ENCODE measurements at places on chromosomes 5 and 9. TPM values are rescaled to one million over a fixed set of nuclear protein-coding genes. Genes with fewer than 3 reads are reported as not detected.
A peak's percentile ranks its signal among the peaks of the same experiment; 100 is the strongest.

GRCh38 chr5:167720676-167721260 is 570.7 kb upstream of the WWC1 start:
- DNase-seq, result no peak

GRCh38 chr9:21974722-21975409 is 19.3 kb downstream of the CDKN2A start:
- no peak for DNase-seq

- no peak for DNase-seq
Observed at GRCh38 chr5:145500710-145501109, 334.4 kb downstream of the PRELID2 start.

GRCh38 chr5:128020012-128020411 is 63.6 kb upstream of the SLC12A2 start:
- DNase-seq, result no peak

DNA sequence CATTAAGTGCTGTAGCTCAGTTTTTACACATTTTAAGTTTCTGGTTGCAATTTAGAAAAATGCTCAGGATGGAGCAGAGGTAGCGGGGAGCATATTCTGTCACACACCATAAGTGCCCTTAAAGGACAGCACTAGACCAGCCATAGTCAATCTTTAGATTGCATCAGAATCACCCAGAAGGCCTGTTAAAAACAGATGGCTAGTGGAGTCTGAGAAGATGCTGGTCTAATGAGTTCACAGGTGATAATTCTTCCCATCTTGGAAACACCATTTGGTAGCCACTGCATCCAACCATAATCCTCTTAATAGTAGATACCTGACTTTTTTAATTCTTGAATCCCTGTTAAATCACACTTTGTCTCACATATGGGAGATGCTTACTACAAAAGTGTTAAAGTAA is 113.2 kb downstream of the CDH18 start:
- DNase-seq, result no peak

Gene PAPPA
- under 0.01 TPM for total RNA-seq

DNA sequence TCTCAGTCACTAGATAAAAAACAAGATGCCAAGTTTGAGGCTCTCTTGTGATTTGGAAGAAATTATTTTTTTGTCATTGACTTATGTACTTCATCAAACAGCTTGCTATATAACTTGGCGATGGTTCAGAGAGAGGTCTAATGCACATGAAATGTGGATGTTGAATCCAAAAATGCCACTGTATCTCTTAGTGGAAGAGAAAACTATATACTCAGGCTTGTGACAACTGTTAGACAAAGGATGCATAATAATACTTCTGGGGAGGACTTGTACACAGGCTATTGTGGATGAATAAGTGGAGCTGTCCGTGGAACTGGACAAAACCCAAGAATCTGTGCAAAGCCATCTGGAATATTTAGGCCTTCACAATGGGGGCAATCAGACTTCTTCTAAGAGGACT is 162.9 kb upstream of the NMUR2 start:
- DNase-seq, result peak; percentile 20

Gene ADCY2
- 13.4 TPM for total RNA-seq

Gene KIAA0825
- total RNA-seq, result 37.6 TPM

DNA sequence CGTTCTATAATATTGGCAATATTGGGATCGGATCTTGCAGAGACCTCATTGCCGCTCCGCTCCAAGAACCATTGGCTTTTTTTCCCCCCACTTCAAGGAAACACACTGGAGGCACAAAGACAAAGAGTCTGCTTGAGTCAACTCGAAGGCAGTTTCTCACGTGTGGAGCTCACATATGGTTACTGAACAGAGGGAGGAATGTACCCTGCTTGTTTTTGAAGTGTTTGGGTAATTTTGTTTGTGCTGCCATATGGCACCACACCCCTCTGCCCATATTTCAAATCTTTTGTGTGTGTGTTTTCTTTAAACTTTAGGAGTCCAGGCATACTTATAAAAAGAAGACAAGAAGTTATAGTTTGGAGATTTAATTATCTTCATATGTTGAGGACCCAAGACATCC is 595.9 kb downstream of the DTWD2 start:
- no peak for DNase-seq

Data from occipital lobe (tissue), 3 donors.